ENCODE measurements at places on chromosomes 16 and 17.

DNA sequence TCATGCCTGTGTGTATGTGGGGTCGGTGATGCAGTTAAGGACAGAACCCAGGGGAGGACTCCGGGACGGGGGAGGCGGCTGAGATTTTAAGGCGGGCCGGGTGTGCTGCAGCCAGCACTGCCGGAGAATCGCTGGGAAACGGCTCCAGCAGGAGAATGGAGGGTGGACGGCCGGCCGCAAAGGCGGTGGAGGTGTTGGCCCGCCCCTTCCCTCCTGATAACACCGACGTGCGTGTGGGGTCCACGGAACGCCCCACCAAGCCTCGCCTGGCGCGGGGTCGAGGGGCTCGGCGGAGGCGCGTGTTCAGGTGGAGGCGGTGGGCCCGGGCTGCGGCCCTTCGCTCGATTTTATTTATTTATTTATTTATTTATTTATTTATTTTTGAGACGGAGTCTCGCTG lies 633 bp downstream of the ZNF843 start:
- no peak for DNase-seq

DNA sequence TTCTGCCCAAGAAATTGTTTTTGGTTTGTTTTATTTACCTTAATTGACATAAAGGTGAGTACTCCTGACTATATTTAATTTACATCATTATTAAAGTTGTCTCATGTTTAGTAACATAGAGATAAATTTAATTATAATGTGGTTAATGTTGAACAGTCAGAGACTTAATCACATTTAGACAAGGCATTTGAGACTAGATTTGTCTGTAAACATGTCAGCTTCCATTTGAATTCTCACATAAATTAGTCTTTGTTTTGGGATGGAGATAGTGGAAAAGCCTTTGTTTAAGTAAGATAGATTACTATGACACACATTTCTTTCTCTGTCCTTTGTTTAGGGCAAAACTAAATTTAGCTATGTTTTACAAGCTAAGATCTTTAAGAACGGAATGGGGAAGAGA lies 18.5 kb upstream of the BCAS3 start:
- no peak for DNase-seq

DNA sequence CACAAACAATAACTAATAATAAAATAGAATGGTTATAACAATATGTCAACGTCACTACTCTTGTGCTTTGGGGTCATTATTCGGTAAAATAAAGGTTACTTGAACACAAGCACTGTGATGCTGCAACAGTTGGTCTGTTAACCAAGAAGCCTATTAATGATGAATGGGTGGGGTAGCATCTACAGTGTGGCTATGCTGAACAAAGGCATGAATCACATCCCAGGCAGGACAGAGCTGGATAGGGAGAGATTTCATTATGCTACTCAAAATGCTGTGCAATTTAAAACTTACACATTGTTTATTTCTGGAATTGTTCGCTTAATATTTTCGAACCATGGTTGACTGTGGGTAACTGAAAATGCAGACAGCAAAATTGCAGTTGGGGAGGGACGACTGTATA lies 9.1 kb upstream of the HS3ST2 start:
- DNase-seq = no peak

GRCh38 chr16:10579965-10580882 lies at the start of gene EMP2:
EMP2 (minus strand) TSS chr16:10580598; CDS start chr16:10547617, 32,981 bp downstream.
- DNase-seq = no peak

GRCh38 chr17:1730326-1731193 lies 6.1 kb downstream of the WDR81 start:
- peak; percentile 39 for DNase-seq

GRCh38 chr17:51948128-51948527 lies 210.4 kb downstream of the CA10 start:
- DNase-seq = no peak

- peak; percentile 66 for DNase-seq
Observed at GRCh38 chr16:86635176-86635876, 57.0 kb downstream of the FOXL1 start.

GRCh38 chr16:57725554-57725953 lies 10.0 kb upstream of the KATNB1 start:
- no peak for DNase-seq

- DNase-seq = peak; percentile 93
Observed at GRCh38 chr16:48126801-48127644, 28.8 kb downstream of the ABCC12 start.

GRCh38 chr17:2361010-2361760 lies 23.9 kb downstream of the SGSM2 start:
- no peak for DNase-seq

- DNase-seq = no peak
Observed at GRCh38 chr17:57425903-57426880, 169.9 kb downstream of the MSI2 start.

DNA sequence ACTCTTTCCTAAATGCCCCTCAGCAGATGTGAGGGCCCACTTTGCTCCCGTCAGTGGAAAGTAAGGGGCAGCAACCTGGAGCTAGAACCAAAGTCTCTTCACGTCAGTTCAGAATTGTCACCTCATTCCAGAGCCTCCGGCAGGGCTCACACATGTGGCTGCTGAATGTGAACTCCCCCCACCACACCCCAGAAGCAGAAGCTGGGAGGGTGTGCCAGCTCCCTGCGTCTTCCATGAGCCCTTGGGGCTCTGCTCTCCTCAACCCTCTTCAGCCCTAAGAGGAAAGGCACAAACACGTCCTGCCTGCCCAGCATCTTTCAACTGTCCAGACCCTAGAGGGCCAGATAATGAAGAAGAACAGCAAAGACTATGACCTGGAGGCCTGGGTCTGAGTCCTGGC lies 105.3 kb downstream of the SALL1 start:
- DNase-seq = no peak

- DNase-seq = no peak
Observed at GRCh38 chr16:30459456-30459855, 13.1 kb upstream of the ITGAL start.

- DNase-seq = no peak
Observed at GRCh38 chr17:57253362-57254065, 2.8 kb upstream of the MSI2 start.

DNA sequence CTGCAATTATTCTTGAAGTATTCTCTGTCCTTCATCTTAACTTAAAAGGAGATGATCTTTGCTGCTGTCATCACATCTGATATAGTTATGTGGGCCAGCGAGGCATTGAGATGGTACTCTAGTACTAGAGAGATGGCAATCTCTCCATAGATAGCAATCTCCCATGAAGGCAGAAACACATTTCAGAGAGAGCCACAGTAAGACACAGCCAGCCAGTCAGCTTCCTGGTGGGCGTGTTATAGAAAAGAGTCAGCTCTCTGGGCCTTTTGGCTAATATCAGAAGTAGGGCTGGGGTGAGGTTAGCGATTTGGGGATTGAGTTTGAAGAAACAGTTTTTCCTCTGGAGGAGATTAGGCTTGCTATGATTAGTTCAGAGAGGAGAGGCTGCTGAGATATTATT lies 22.6 kb upstream of the EFCAB13 start:
- no peak for DNase-seq

- DNase-seq = no peak
Observed at GRCh38 chr17:58200024-58200633, 7.6 kb downstream of the EPX start.
